ENCODE measurements at places on chromosomes 1 and 21.
A peak's percentile ranks its signal among the peaks of the same experiment; 100 is the strongest.

DNA sequence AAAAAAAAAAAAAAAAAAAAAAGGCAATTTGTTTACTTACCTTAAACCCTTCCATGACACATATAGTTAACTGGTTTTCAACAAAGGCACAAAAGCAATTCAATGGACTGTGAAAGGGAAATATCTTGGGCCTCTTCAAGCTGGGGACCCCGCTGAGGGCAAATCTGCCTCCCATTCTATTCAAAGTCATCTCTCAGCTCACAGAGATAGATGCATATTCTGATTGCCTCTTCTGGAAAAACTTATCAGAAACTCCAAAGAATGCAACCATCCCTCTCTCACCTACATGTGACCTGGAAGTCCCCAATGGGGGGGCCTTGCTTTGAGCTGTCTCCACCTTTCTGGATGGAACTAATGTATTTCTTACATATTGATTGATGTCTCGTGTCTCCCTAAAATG lies 12.1 kb upstream of the SYNJ1 start:
- DNase-seq, result no peak

DNA sequence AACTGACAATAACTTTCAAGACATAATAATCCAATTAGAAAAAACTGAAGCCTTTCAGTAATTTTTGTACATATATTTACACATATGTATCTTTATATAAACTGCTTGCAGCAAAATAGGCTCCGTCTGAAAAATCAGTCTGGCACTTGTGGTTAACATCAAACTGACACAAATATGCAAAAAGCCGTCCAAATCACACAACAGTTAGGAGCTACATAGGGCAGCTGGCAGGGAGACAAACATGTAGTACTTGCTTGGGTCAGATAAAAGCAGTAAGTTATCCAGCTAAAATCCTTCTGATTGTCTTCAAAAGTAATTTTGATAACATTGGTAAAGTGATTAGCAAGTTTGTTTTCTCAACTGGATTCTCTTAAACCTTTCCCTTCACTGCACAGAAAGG lies 14.7 kb upstream of the GUCA2A start:
- no peak for DNase-seq

GRCh38 chr1:236311040-236311439 lies 29.3 kb upstream of the ERO1B start:
- no peak for DNase-seq

DNA sequence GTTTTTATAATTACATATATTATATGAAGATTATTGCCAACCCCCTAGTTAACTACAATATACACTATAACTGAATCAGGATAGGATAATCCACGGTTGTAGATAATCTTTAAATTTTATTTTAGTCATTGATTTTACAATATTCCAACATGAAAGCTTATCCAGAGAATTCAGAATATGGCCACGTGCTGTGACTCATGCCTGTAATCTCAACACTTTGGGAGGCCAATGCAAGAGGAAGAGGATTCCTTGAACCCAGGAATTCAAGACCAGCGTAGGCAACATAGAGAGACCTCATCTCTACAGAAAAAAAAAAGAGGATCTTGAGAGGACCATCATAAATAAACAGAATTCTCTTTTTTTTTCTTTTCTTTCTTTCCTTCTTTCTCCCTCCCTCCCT lies 119.6 kb upstream of the CACYBP start:
- no peak for DNase-seq

DNA sequence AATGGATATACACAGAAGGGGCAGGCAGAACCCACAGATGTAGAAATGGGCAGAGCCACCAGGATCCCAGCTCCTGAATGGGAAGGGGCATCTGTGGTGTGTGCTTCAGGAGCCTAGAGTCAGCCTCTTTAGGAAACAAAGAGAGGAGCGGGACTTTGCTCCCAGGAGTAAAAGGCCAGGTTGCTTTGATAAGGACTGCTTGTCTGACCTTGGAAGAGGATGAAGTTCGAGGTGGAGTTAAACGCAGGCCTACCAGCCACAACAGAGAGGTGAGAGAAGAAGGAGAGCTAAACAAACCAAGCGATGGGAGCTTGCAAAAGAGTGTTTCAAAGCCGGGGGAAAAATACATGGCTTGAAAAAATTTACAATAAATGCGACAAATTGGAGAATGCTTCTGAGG lies 49.9 kb upstream of the TMPRSS2 start:
- DNase-seq, result no peak

- no peak for DNase-seq
Measured at GRCh38 chr1:207938016-207938415, 27.1 kb upstream of the CD34 start.

- peak; percentile 95 for DNase-seq
Measured at GRCh38 chr1:66533804-66534740, at the start of gene SGIP1. SGIP1 (plus strand) TSS chr1:66534153; CDS start chr1:66534359, 206 bp downstream.

- peak; percentile 49 for DNase-seq
Measured at GRCh38 chr1:31733389-31734219, 29.8 kb upstream of the COL16A1 start.

GRCh38 chr1:86245566-86246190 lies 89.1 kb upstream of the COL24A1 start:
- DNase-seq, result no peak

- no peak for DNase-seq
Measured at GRCh38 chr1:234538930-234539649, 60.1 kb upstream of the TARBP1 start.

DNA sequence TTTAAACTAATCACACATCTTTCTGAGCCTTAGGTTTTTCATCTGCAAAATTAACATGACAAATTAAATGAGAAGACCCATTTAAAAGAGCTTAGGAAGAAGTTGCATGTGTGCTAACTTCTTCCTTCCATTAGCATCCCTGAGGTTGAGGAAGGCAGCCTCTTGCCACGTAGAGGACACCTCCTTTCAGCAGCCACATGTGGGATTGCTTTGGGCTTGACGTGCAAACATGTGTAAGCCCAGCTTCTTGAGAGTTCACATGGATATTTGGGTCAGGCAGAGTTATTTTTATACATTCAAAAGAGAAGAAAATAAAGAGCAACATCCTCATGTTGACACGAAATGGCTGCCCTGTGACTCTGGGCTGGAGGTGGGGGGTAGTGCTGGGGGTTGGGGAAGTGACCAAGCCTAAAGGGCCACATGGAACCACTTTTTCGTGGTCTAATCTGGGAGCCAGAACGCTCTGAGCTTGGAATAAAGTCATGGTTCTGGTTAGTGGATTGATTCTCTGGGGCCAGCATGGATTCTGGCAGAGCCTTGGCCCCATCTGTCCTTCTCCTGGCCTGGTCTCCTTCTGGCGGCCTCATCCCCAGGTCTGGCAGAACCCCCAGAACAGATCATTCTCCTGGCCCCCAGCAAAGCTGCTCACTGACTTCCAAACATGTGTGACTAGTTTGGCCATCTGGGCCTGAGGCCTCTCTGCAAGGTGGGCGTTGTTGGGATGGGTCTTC lies 137.1 kb upstream of the USP24 start:
- DNase-seq, result peak; percentile 98

GRCh38 chr1:203091761-203092330 lies 6.0 kb upstream of the MYOG start:
- no peak for DNase-seq

- no peak for DNase-seq
Measured at GRCh38 chr1:38270849-38271633, 224.4 kb upstream of the POU3F1 start.

- DNase-seq, result no peak
Measured at GRCh38 chr1:234659538-234659937, 49.6 kb upstream of the IRF2BP2 start.

- no peak for DNase-seq
Measured at GRCh38 chr1:165494949-165495857, 48.6 kb upstream of the LRRC52 start.

GRCh38 chr1:236762410-236762809 lies 32.7 kb upstream of the MTR start:
- DNase-seq, result no peak

- no peak for DNase-seq
Measured at GRCh38 chr1:229717786-229718576, 91.9 kb downstream of the URB2 start.

DNA sequence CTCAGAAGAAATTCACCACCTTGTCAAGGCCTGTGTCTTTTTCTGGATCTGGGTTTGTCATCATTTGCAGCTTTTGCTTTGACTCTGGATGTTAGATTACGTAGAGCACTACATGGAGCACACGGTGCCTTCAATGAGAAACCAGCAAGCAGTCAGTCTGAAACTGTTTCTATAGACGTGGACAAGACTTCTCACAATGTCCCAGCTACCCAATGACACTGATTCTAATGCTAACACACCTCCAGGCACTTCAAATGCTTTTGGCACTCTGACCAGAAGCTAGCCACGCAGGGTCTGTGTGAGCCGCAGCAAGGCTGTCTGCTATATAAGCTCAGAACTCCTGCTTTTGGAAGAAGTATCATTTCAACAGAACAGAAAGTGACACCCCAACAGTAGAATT lies 38.2 kb downstream of the ITPKB start:
- DNase-seq, result no peak

- peak; percentile 32 for DNase-seq
Measured at GRCh38 chr1:20153000-20153418, 13.9 kb downstream of the PLA2G2F start.

DNA sequence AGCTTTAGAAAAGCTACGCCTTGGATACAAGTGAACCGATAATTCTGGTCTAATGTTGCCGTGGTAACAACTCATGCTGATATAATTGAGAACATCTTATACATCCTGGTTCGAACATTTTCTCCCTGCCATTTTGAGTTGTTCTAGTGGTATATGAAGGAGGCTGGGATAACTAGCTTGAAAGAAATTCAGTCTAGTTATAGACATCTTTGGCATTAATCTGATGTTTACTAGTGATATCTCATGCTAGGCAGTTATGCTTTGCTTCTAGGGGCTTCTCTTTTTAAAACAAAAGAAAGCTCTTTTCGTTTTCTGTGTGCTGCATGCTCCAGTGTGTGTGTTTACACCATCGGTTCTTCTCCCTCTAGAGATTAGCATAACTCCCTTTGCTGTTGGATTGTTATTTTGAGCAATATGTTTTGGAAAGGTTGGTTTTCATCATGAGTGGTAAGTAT lies 20.5 kb downstream of the PRKACB start:
- DNase-seq, result peak; percentile 75

DNA sequence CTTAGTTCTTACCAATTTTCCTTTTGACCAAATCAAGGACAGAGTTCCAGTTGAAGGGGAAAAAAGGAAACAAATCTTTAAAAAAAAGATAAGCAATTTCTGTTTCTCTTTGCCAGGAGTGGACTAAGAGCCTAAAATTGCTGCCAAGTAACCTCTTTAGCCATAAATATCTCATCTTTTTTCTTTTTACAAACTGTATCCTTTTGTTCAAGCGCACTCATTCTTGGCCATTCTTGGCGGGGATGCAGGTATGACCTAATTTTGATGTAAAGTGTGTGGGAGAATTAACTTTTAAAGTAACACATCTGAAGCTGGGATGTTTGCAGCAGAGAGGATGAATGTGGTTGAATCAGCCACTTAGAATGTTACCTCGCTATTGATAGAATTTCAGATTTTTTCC lies 13.4 kb upstream of the KIF1B start:
- no peak for DNase-seq

DNA sequence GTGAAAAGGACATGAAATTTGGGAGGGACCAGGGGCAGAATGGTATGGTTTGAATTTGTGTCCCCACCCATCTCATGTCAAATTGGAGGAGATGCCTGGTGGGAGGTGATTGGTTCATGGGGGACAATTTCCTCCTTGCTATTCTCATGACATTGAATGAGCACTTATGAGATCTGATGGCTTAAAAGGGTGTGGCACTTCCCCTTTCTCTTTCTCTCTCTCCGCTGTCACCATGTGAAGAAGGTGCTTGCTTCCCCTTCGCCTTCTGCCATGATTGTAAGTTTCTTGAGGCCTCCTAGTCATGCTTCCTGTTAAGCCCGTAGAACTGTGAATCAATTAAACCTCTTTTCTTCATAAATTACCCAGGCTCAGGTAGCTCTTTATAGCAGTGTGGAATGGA lies 7.6 kb upstream of the GBP4 start:
- no peak for DNase-seq

- no peak for DNase-seq
Measured at GRCh38 chr1:87834941-87835340, 506.3 kb downstream of the LMO4 start.

- no peak for DNase-seq
Measured at GRCh38 chr1:910881-911721, 12.6 kb upstream of the SAMD11 start.

DNA sequence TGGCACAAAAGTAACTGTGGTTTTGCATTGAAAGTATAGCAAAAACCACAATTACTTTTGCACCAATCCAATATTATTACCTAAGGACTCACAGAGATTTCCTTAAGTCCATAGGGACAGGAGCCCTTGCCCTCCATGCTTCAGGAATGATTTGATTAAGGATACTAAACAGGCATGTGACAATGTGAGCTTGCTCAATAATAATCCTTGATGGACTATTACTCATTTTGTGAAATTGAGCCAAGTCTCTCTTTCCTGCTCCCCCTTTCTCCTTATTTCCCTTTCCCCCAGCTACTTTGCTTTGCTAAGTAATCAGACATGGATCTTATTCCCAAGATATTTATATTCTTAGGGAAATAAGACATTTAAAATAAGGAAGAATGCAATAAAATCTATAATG lies 21.6 kb upstream of the RGL1 start:
- DNase-seq, result no peak

- no peak for DNase-seq
Measured at GRCh38 chr21:45032977-45033710, 41.2 kb upstream of the ADARB1 start.

DNA sequence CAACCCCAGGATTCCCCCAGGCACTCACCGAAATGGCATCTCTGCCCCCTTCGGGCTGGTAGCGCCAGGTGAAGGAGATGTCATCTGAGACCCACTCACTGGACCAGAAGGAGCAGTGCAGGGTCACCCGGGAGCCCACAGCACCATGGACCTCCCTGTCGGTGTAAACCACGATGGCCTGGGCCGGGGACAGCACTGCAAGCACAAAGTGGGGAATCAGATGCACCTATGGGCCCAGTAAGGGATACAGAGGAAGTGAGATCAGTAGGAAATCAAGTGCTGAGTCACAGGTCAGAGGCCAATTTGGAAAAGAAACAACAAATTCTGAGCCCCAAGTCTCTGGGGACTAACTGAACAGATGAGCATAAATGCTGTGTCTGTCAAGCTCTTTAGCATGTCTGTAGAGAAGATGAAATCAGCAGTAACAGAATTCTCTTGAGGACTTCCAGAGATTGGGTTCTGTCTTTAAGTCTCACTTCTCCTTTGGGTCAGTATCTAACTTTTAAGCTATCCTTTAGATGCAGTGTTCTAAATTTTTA lies 2.5 kb downstream of the MPZ start:
- peak; percentile 3 for DNase-seq

DNA sequence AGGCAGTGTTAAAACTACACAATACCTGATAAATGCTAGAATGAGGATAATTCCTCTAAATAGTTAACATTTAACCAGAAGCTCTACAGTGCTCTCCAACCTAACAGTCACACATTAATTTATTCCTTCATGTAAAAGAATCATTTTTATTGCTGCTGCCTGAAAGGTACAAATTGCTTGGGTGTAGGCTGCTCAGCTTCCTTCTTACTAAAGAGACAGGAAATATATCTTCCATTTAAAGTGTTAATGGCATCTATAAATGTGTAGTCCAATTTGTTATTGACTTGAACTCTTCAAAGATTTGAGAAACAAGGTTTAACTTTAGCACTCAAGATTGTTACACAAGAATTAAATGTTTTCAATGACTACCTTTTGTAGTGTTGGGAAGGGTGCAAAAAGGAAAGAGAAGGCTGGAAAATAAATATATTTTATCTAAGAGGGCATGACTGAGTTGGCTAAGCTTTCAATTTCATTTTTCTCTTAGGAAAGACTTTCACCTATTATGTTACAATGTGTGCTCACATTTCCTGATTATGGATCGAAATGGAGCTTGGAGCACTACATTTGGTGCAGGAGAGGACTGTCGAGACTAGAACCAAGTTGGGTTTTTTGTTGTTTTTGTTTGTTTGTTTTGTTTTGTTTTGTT lies 105.5 kb upstream of the CACYBP start:
- DNase-seq, result no peak

GRCh38 chr1:236165238-236165981 lies 23.1 kb downstream of the GPR137B start:
- DNase-seq, result no peak

All from G401 (cell line).